ENCODE measurements at places on chromosomes 6 and 20. TPM values are rescaled to one million over a fixed set of nuclear protein-coding genes. Genes with fewer than 3 reads are reported as not detected.

The UBE2C gene
- not detected for total RNA-seq

The PIGU gene
- 10.2 TPM for total RNA-seq

The ANKRD66 gene
- not detected for total RNA-seq

The SYCP2L gene
- total RNA-seq = not detected

The HUS1B gene
- 1.9 TPM for total RNA-seq

The SPEF1 gene
- 0.18 TPM for total RNA-seq

The MLIP gene
- total RNA-seq = not detected

The PCSK2 gene
- total RNA-seq = not detected

The SMIM8 gene
- 7.0 TPM for total RNA-seq

The PRICKLE4 gene
- total RNA-seq = not detected

The HMGCLL1 gene
- total RNA-seq = not detected

The PRDM13 gene
- not detected for total RNA-seq

The OR2H2 gene
- not detected for total RNA-seq

The PGC gene
- total RNA-seq = not detected

The TIAM2 gene
- total RNA-seq = 5.5 TPM

The MEI4 gene
- total RNA-seq = not detected

The CRIP3 gene
- 2.1 TPM for total RNA-seq

The SYNDIG1 gene
- not detected for total RNA-seq

The SNAI1 gene
- 2.2 TPM for total RNA-seq

The IPCEF1 gene
- 63.1 TPM for total RNA-seq

The HLA-DQB2 gene
- total RNA-seq = 8.3 TPM

The LPIN3 gene
- total RNA-seq = 0.67 TPM

The BEND6 gene
- total RNA-seq = not detected

The FNDC1 gene
- not detected for total RNA-seq

The CST1 gene
- total RNA-seq = not detected

The IRF4 gene
- 32.8 TPM for total RNA-seq

The HLA-C gene
- 1,753 TPM for total RNA-seq

The CLVS2 gene
- total RNA-seq = not detected

The GSS gene
- total RNA-seq = 23.3 TPM

The NKAIN4 gene
- not detected for total RNA-seq

The SLC35D3 gene
- total RNA-seq = not detected

The FOXA2 gene
- total RNA-seq = not detected

The CD93 gene
- 2.1 TPM for total RNA-seq

The CSTF1 gene
- 21.8 TPM for total RNA-seq

The PLEKHG1 gene
- total RNA-seq = 4.7 TPM

The TEAD3 gene
- 0.12 TPM for total RNA-seq

The UBR2 gene
- total RNA-seq = 35.1 TPM

The RSPO4 gene
- total RNA-seq = not detected

The LAMP5 gene
- not detected for total RNA-seq

The OPRM1 gene
- total RNA-seq = not detected
